Fibroblast of the aortic adventitia (primary cell): ENCODE measurements at places on chromosomes 16 and 17.
A peak's percentile ranks its signal among the peaks of the same experiment; 100 is the strongest.

DNA sequence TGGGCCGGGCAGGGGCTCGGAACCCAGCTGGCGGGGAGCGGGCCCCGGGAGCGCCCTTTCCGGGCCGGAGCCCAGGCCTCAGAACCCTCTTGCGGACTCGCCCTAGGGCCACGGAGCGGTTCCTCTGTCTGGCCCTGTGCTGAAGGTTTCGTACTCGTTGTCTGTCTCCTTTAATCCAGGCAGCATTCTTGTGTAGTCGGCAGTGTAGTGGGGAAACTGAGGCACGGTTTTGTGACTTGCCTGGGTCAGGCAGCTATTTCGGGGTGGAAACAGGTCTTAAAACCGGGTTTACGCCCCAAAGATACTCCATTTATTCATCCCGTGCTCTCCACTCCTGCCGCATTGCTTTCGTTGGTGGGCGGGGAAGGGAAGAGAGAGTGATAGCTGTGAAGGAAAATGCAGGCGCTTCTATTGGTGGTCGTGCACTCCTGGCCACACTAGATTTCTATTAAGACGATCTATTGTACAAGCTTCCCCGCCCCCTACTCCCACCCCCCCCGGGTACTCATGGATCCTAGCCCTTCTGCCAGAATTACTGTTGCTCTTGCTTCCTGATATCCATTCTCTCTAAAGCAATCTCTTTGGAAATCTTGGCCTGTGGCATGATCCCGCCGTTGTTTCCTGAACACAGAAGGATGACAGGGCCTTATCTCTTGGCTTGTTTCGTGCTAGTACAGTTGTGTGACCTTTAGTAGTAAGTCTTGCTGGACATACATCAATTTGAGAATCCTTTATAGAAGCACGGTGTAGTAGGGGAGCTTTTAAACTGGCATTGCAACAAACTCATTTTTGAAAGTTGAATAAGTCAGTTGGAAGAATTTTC is 751 bp downstream of the DCAF7 start:
- peak; percentile 16 for DNase-seq

DNA sequence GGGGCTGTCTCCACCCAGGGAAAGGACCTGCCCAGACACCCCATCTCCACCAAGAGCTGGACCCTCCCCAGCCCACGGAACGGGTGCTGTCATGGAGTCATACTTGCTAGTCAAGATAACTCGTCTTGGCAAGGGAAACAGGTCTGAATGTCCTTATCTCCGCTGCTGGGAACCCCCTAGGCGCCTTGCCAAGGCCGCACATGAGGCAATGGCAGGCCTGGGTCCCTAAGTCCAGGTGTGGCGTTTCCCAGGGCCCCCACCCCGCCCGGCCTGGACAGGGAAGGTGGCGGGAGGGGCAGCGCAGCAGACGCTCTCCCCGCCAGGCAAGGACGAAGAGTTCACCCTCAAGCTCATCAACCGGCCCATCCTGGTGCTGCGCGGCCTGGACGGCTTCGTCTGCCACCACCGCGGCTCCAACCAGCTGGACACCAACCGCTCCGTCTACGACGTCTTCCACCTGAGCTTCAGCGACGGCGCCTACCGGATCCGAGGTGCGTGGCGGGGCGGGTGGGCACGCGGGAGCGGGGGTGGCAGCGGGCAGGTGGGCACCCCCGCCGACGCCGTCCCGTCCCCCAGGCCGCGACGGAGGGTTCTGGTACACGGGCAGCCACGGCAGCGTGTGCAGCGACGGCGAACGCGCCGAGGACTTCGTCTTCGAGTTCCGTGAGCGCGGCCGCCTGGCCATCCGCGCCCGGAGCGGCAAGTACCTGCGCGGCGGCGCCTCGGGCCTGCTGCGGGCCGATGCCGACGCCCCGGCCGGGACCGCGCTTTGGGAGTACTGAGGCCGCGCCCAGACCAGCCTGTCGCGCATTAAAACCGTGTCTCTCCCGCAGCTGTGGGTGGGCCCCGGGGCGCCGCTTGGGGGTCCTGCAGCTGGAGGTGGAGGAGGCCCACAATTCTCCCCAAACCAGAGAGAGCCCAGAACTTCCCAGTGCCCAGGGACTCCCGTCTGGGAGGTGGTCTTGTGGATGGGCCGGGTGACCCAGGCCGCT is 8.4 kb downstream of the FSCN2 start:
- DNase-seq = no peak

- no peak for DNase-seq
Measured at GRCh38 chr16:14109077-14109775, 38.1 kb downstream of the MRTFB start.

GRCh38 chr16:31080756-31081419 is 6.7 kb downstream of the ZNF646 start:
- no peak for DNase-seq

DNA sequence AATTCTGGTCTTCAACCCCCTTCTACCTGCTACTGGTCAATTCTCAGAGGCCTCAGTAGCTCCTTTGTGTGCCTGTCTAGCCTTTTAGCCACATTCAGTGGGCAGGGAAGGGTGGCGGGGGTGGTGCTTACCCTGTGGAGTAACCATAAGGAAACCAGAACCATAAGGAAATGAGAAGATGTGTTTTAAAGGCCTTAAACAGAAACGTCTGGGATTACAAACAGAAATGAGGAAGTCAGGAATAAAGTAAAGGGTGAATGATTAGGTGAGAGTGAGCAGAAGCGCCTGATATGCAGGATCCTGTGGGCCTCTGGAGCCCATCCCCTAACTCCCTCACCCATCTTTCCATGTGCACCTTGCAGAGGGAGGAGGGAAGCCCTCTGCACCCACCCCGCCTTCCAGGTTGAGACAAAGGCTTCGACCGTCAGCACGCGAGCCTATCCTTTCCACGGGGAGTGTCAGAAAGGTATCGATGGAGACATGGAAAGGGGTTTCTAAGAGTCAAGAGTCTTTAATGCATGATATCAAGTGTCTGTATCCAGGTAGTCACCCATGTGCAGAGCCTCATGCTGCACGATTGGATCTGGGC is 20.4 kb downstream of the KIAA0513 start:
- no peak for DNase-seq

GRCh38 chr16:84355149-84355548 is 13.2 kb upstream of the ATP2C2 start:
- DNase-seq = no peak

- DNase-seq = peak; percentile 95
Measured at GRCh38 chr17:2222901-2223616, 80.5 kb downstream of the SMG6 start.

GRCh38 chr17:46117850-46118696 is 75.2 kb downstream of the KANSL1 start:
- DNase-seq = no peak

GRCh38 chr16:61770301-61770700 is 265.9 kb downstream of the CDH8 start:
- DNase-seq = no peak

DNA sequence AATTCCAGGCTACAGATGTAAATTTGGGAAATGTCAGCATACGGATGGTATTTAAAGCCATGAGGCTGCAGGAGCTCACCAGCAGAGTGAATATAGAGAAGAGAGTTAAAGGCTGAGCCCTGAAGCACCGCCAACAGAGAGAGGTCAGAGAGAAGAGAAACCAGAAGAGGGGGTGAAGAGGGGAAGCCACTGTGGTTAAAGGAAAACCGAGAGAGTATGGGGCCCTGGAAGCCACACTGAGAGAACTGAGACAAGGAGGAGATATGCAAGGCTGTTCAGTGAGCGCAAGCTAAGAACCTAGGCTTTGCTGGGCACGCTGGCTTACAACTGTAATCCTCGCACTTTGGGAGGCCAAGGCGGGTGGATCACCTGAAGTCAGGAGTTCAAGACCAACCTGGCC is 24.6 kb downstream of the COPRS start:
- DNase-seq = no peak

DNA sequence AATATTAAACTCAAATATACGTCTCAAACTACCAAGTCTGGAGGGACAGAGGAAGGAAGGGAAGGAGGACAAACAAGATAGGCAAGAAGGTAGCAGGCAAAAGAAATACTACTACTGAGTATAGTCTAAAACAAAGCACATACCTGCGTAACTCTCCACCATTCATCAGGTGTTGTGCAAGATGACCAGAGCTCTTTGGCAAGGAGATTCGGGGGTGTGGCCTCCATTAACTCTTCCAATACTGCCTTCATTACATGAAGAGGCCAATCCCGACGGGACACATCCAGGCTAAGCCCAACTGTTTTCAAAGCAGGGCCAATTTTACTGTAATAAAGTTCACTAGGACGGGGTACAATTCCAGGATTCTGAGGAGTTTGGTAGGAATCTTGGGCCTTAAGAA is 38.2 kb upstream of the ARL6IP1 start:
- no peak for DNase-seq

DNA sequence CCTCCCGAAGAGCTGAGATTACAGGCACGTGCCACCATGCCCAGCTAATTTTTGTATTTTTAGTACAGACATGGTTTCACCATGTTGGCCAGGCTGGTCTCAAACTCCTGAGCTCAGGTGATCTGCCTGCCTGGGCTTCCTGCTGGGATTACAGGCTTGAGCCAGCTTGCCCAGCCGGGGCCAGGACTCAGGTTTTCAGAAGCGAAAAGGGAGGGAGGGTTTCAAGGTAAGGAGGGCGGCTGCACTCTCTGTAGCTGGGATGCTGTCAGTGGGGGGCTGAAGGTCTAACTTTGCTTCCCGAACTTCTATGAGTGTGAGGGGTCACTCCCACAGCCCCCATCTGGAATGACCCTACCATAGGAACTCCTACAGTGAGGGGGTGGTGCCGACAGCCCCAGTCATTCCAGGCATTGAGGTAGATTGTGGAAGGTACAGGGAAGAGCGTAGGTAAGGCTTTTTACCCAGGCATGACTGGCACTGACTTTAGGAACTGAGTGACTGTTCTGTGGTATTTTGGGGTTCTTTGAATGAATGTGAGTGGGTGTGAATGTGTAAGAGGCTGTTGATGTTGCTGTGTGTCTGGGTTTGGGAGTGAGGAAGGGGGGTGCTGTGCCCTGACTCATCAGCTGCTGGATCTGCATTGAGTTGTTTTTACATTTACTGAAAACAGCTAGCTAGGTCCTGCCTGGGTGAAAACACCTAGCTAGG is 3.8 kb upstream of the C1QL1 start:
- no peak for DNase-seq

DNA sequence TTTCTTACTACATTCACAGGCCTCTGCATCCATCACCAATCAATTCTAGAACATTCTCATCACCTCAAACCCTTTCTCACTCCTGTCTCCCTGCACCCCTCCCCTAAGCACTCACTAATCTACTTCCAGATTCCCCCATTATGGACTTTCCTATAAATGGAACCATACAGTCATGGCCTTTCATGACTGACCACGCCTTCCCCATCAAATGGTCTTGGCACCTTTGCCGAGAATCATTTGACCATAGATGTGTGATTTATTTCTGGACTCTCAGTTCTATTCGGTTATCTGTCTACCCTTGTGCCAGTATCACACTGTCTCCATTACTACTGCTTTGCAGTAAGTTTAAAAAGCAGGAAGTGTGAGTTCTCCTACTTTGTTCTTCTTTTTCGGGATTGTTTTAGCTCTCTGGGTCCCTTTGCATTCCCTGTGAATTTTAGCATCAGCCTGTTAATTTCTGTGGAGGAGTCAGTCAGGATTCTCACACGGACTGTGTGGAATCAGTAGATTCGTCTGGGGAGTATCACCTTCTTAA is 27.5 kb downstream of the GTF3C1 start:
- DNase-seq = no peak

- no peak for DNase-seq
Measured at GRCh38 chr16:10564591-10564990, 15.8 kb downstream of the EMP2 start.

GRCh38 chr16:82649766-82650165 is 23.0 kb downstream of the CDH13 start:
- no peak for DNase-seq

DNA sequence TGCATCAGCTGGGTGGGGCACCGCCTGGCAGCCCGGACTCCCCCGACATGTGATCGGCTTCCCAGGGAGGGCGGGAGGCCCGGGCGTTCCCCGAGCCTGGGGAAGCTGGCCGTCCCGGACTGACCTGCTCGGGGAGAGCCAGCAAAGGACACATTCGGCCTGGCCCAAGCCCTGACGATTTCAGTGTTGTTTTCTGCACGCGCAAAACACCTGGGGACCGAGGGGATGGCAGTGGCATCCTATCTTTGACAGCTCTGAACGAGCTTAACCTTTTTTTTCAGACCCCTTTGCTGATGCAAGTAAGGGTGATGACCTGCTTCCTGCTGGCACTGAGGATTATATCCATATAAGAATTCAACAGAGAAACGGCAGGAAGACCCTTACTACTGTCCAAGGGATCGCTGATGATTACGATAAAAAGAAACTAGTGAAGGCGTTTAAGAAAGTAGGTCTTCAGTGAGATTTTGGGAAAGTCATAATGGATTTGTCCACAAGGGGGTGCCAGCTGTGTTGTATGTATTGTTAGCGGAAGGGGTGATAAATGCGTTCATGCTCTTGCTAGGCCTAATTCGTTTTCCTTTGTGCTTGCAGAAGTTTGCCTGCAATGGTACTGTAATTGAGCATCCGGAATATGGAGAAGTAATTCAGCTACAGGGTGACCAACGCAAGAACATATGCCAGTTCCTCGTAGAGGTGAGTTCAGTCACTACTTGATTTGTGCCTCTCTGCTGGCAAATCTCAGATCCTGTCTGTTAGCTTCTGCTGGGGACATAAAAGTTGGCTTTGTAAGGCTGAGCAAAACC is 1.0 kb downstream of the EIF1 start:
- DNase-seq = peak; percentile 88

DNA sequence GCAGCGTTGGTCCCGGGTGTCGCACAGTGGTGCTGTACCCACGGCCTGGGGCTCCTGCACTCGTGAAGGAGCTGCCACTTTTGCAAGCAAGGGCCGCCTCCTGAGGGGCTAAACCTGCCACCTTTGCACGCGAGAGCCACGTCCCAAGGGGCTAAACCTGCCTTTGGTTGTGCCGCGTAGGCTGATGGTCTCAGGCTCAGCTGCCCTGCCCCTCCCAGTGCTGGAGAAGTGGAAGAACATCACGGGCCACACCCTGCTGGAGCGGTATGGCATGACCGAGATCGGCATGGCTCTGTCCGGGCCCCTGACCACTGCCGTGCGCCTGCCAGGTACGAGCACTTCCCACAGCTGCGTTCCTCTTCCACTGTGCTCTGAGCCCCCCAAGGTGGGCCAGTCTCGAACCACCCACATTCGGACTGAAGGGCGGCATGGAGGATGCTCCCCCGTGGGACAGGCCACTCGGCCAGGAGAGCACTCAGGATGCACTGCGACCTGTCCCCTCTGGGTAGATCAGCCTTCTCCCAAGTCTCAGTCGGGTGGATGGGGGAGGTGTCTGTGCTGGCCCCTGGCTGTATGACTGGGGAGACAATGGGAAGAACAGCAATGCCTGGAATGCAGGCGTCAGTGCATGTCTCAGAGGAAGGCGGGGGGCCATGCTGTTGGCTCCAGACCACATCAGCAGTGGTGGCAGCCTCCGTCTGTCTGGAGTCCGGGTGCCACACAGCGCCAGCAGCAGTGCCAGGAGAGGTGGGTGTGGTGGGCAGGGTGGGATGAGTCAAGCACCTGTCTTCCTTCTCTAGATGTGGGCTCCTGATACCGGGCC is 20.7 kb downstream of the ACSF3 start:
- DNase-seq = no peak

GRCh38 chr17:28519236-28519635 is 13.1 kb downstream of the FOXN1 start:
- no peak for DNase-seq

- no peak for DNase-seq
Measured at GRCh38 chr17:41512546-41513167, 6.0 kb downstream of the KRT15 start.
